ENCODE measurements at places on chromosomes 16 and 17.

GRCh38 chr16:10930755-10931093 is 11.5 kb downstream of the DEXI start:
- no peak for DNase-seq

- DNase-seq: peak; percentile 44
These were observed 109.6 kb upstream of the GOT2 start for GRCh38 chr16:58843675-58844074.

DNA sequence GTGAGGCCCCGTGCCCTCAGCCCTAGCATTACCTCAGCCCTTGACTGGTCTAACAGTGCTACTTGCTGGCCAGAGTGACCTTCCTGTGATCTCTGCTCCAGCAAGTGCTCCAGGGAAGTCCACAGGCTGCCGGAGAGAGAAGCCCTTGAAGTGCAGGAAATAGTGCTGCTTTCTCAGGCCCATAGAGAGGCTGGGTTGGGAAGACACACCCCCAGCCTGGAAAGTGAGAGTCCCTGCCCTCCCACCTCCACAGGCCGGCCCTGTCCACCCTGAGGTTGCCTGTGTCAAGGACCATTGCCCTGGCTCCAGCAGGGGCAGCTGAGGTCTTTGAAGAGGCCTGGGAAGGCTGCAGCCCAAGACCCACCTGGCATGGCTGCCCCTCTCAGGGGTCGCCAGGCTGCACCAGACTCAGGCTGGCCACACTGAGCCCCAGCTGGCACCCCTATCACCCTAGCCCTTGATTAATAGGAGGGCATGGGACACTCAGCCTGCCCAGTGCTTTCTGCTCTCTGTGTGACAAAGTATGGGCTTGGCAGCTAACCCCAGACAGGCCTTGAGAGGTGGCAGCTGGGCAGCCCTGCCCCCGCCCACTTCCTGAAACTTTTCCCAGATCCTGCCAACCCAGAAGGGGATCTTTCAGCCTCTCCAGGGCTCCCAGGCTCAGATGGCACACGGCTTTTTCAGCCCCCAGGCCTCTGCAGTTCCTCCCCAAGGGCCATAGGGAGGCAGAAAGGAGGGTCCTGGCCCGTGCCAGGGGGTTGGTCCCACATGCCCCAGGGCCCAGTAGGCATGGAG is 21.7 kb downstream of the ATP6V0D1 start:
- DNase-seq: no peak

GRCh38 chr16:72428681-72429376 is 256.9 kb upstream of the PMFBP1 start:
- DNase-seq: no peak

DNA sequence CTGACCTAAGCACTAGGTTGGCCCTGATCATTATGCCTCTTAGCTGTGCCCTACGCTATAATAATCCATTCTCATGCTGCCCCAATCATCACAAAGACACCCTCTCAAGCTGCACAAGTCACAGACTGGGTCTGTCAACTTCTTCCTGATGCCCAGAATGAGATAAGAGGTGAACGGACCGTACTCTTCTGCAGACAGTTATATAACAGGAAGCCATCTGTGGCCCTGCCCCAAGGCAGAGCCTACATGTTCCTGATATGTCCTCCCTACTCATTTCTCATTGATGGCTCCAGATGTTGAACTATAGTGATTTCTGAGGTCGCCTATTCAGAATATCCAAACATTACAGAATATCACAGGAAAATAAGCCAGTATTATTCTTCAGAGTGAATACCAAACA is 471.6 kb upstream of the ERCC4 start:
- DNase-seq: no peak

DNA sequence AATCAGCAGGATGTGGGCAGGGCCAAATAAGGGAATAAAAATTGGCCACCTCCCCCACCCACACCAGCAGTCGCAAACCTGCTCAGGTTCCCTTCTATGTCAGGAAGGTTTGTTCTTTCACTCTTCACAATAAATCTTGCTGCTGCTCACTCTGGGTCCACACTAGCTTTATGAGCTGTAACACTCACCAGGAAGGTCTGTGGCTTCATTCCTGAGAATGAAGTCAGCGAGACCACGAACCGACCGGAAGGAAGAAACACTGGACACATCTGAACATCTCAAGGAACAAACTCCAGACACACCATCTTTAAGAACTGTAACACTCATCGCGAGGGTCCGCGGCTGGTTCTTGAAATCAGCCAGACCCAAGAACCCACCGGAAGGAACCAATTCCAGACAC is 115.5 kb upstream of the TBX2 start:
- DNase-seq: peak; percentile 90

DNA sequence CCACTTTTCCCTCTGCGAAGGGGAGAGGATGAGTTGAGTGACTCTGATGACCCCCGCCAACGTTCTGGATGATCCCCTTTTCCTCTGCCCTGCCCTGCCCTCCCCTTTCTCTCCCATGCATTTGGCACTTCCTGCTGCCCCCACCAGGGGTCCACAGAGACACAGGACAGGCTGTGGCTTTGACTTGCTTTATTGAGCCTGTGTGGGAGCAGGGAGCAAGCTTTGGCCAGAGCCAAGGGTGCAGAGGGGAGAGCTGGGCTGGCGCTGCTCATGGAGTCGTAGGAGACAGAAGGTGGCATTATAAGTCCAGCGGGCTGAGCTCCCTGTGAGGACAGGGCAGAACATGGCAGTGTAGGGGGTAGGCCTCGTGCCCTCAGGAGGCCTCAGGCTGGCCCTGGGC is 1.6 kb downstream of the PPY start:
- peak; percentile 37 for DNase-seq

DNA sequence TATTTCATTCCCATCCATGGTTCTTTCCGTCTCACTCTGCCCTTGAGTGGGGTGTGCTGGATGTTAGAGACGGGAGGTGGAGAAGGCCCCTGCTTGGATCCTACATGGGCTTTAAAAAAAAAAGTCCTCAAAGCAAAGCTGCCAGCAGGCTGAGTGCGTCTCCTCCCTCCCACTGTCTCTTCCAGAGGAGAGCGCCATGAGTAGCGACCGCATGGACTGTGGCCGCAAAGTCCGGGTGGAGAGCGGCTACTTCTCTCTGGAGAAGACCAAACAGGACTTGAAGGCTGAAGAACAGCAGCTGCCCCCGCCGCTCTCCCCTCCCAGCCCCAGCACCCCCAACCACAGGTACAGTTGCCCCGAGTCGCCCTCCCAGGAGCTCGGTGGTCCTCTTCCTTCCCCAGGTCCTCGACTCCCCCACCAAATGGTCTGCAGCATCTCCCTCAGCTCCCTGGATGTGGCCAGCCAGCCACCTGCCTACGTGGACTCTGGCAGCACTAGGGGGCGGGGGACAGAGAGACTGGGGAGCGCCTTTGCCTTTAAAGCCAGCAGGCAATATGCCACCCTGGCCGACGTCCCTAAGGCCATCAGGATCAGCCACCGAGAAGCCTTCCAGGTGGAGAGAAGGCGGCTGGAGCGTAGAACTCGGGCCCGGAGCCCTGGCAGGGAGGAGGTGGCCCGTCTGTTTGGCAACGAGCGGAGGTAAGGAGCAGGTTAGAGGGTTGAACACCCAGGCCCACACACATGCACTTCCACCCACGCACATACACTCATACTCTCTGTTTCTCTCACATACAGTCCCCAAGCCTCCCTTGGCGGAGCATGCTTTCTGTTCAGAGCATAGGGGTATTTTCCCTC is 68.2 kb downstream of the PLD6 start:
- DNase-seq: no peak

GRCh38 chr16:89733792-89734191 is 12.5 kb downstream of the ZNF276 start:
- no peak for DNase-seq

DNA sequence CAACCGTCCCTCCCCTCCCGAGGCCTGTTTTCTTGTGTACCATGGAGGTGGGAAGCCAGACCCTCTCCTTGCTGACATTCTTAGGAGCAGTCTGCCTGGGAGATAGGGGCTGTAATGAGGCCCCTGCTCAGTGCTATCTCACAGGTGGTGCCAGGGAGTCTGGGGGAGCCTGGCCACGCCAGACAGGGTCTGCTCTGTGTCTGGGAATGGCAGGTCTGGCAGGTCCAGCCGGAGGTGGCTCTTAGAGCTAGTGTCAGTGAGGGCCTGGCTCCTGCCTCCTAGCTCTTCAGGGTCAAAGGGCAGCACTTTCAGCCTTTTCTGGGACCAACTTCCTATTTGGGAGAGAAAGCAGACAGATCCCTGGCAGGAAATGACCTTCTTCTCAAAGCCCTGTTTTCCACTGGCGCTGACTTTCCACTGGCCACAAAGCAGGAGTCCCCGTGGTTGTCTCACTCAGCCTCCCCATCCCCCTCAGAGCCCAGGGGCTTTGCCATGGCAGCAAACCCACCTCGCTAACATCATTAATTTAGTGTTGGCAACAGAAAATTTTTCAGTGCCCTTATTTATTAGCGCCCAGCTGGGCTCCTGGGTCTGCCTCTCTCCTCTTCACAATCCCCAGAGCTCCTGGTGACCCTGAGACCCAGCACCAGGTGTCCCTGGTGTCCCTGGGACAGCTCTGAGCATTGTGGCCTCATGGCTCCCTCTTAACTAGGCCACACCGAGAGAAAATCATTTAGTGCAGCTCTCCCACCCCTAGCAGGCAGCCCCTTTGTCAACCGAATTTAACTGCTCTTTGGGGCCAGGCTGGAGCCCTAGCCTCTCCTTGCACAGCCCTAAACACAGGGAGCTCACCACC is 24.0 kb upstream of the DOK4 start:
- DNase-seq: no peak

DNA sequence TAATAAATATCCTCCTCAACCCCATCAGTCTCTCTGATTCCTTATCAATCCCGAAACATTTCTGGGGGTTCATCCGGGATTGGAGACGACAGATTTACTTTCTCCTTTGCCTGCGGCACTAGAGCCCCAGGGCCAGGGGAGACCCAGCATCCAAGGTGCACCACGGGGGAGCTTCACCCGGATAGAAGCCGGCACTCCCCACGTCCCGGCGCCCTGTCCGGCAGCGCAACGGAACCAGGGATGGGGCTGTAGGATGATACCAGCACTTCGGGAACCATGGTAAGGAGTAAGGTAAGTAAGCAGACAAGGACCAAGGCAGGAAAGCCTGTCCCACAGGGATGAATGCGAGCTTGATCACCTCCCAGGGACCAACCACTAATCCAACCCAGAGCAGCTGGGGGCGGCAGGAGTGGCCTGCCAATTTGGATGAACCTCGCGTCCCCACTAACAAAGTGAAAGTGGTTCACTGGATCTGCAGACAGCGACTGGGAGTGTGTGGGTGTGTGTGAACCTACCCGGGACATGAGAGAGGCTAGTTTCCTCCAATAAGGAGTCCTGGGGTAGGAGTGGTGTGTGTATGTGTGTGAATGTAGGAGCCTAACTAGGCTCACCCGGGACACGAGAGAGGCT is 11.9 kb downstream of the POLR3K start:
- no peak for DNase-seq

- DNase-seq: peak; percentile 78
These were observed 25.6 kb downstream of the TTLL6 start for GRCh38 chr17:48791128-48792032.

DNA sequence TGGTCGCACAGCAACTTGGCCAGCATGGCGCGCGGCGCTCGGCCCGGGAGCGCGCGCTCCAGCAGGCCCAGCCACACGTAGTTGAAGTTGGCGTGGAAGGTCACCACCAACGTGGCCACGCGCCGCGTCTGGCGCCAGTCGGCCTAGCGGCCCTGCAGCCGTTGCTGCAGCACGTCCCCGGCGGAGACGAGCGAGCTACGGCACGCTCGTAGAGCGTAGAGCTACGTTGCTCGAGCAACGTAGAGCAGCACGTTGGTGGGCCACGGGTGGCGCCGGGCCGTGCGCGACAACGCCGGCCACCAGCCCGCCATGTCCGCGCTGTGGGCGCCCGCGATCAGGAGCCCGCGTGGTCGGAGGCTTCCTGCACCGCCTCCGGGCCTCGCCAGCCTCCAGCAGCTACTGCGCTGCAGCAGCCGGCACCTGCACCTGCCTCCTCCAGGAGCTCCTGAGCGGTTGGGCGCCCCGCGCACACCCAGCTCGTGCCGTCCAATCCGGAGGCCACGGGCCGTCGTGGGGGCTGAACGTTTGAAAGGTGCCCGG is 13.4 kb upstream of the SULT1A1 start:
- no peak for DNase-seq
